ENCODE measurements at places on chromosomes 1 and 21. TPM values are rescaled to one million over a fixed set of nuclear protein-coding genes. Genes with fewer than 3 reads are reported as not detected.

Gene SLC6A9
- total RNA-seq: 2.6 TPM

GRCh38 chr1:17198476-17199258 lies 6.3 kb upstream of the PADI1 start:
- H3K4me3 ChIP-seq: no peak overlapping the region
- peaks cover 25% of the 10 kb centered on the region for H3K4me1 ChIP-seq
- H3K36me3 ChIP-seq: no peaks in the 10 kb centered on the region
- peaks cover 18% of the 10 kb centered on the region for H3K27me3 ChIP-seq
- no peak for DNase-seq

Gene FAM163A
- total RNA-seq: not detected

DNA sequence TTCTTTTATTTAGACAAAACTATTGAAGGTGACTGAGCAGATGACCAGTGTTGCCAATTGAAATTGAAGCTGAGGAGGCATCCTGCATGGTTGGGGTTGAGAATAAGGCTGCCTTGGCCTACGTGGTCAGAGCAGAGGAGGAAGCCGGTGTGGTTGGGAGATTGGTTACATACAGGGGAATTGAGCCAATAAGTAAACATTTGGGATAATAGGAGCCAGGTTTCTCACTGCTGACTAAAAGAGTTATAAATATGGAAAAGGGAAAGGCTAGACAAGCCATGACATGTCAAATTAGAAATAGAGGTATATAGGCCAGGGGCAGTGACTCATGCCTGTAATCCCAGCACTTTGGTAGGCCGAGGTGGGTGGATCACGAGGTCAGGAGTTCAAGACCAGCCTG lies 15.8 kb downstream of the SNX7 start:
- H3K4me1 ChIP-seq: no peaks in the 10 kb centered on the region
- no peak for DNase-seq
- no peaks in the 10 kb centered on the region for H3K27me3 ChIP-seq
- H3K27ac ChIP-seq: no peak overlapping the region

DNA sequence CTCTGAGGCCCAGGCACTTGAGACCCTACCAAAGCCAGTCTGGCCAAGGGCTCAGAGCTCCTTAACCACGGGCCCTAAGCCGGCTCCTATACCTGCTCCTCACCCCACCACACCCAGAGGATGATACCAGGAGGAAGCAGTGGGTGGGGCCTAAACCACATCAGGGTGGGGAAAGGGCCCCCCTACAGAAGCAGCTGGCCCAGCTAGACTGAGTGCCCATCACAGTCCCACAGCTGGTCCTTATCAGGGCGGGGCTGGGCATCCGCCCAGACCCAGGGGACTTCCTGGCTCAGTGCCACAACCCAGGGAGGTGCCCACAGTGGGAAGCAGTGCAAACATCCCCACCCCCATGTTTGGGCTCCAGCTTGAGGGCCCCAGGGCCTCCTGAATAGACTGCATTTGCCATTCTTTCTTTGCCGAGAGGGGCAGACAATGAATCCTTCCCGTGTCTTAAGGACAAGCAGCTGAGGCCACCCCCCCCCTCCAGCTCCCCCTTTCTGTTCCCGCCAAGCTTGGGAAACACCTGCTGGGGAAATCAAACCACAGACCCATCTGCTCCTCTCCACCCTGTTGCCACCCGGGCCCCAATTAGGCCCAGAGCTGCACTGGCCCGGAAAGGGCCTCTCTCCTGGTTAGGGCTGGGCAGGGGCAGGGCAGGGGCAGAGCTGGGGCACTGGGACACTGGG lies 6.2 kb downstream of the E2F2 start:
- H3K4me1 ChIP-seq: peaks cover 69% of the 10 kb centered on the region
- H3K4me3 ChIP-seq: peak overlapping the region; percentile 71
- DNase-seq: peak; percentile 69
- peaks cover 56% of the 10 kb centered on the region for H3K36me3 ChIP-seq
- H3K27ac ChIP-seq: peak overlapping the region; percentile 85
- H3K27me3 ChIP-seq: no peaks in the 10 kb centered on the region

Gene CENPL
- total RNA-seq: 35.4 TPM

Gene MYCL
- total RNA-seq: 0.26 TPM

GRCh38 chr1:205669341-205670149 lies 10.8 kb downstream of the SLC45A3 start:
- H3K36me3 ChIP-seq: no peaks in the 10 kb centered on the region
- peaks cover 10% of the 10 kb centered on the region for H3K4me1 ChIP-seq
- no peak overlapping the region for H3K27ac ChIP-seq
- no peak overlapping the region for H3K4me3 ChIP-seq
- H3K27me3 ChIP-seq: peaks cover 49% of the 10 kb centered on the region
- no peak for DNase-seq

Measured in activated CD8-positive, alpha-beta memory T cell treated with anti-CD3 and anti-CD28 coated beads, Interleukin-2, amount 10 ng/mL, durations not matched to agents 7 days and 5 days (primary cell).